Left colon (tissue), 2 donors: ENCODE measurements at places on chromosomes 16 and 17.

- no peak for DNase-seq
Measured at GRCh38 chr16:55044201-55044975, 113.7 kb downstream of the IRX5 start.

DNA sequence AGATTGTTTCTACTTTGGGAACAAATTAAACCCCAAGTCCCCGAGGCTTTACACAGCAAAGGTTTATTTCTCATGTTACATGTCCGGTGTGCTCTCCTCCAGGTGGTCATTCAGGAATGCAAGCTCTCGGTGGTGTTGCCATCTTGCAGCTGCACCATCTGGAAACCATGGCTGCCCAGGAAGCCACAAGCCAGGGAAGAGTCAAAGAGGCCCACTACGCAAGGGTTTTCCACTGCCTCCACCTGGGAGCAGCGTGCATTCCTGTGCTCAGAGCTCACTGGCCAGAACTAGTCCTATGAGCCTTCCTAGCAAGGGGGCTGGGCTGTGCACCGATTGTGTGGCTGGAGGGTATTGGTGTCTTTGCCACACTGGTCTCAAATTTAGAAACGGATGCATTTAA, 128.8 kb upstream of the FOXF1 start:
- DNase-seq = no peak

DNA sequence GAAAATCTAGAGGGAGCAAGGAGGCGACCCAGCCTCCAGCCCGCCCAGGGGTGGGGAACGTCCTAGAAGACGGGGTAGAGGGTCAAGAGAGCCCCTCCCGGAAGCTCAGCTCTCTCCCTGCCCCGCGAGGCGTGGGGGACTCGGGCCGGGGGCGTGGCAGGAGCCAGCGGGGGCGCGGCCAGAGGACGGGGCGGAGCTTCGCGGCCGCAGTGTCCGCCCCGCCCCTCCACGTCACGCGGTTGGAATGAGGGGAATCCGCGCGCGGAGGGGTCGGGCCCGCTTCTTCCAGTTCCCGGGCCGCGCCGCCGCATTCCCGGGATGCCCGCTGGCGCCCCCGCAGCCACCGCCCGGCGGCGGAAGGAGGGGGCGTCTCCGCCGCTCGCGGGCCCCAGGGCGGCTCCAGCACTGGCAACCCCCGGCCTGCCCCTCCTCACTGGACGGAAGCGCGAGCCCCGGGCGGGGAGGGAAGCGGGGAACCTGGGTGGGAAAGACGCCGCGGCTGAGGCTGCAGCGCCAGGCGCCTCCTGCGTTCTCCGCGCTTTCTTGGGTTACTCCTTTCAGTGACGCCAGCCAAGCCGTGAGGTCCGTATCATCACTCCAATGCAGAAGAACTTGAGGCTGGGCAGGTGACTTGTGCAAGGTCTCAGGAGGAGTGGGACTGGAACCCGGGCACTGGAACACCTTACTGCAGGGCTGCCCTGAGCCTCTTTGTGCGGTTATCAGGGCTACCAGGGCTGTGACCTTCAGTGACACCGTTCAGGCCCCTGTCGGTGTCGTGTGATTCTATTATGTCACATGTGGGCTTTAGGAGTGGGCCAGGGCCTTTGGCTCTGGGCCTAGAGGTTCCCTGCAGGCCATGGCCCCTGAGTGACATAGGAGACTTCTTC, 4.3 kb downstream of the MYO1C start:
- DNase-seq = peak; percentile 79

- no peak for DNase-seq
Measured at GRCh38 chr17:35708149-35708548, 23.3 kb upstream of the RASL10B start.

GRCh38 chr17:7380321-7380720, 568 bp upstream of the TNK1 start:
- DNase-seq = peak; percentile 70

DNA sequence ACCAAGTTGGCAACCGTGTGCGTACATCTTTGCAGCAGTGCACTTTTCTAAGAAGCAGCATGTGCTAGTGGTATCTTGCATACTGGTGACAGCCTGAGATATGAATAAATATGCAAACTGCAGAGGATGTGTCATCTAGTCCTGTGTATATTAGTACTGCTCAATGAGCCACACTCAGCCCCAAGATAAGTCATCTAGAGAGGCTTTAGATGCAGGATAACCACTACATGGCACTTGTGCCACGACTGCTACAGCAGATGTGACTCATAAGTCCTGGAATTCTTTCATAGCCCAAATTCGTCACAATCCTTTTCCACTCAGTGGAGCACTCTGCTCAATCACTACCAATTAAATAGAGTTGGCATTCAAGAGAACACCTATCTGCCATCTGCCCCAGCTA, 171.5 kb downstream of the AXIN2 start:
- DNase-seq = no peak

DNA sequence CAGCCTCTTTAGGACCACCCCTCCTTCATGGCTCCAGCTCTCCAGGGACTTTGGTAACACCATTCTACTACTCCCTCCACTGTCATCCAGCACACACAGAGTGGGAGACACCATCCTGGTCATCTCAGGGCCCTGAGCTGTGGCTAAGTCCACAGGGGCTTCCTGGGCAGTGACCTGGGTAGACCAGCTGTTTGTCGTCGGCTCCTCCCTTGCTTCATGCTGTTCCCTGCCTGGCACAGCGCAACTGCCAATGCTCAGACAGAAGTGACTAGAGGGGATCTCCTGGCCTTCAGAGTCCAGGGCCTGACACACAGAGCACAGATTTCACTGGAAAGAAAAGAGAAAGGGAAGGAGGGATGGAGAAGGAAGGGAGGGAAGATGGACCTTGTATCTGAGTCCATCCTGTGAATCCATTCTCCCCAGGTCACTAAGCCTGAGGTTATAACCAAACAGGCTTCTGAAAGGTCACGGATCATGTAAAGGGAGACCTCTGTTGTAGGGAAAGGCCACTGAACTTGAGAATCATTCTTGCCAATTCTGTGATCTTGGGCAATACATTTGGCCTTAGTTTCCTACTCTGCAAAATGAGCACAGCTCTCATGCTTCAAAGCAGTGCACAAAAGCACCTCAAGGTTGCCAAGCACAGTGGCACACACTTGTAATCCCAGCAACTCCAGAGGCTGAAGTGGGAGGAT, 18.5 kb upstream of the PHB1 start:
- no peak for DNase-seq

DNA sequence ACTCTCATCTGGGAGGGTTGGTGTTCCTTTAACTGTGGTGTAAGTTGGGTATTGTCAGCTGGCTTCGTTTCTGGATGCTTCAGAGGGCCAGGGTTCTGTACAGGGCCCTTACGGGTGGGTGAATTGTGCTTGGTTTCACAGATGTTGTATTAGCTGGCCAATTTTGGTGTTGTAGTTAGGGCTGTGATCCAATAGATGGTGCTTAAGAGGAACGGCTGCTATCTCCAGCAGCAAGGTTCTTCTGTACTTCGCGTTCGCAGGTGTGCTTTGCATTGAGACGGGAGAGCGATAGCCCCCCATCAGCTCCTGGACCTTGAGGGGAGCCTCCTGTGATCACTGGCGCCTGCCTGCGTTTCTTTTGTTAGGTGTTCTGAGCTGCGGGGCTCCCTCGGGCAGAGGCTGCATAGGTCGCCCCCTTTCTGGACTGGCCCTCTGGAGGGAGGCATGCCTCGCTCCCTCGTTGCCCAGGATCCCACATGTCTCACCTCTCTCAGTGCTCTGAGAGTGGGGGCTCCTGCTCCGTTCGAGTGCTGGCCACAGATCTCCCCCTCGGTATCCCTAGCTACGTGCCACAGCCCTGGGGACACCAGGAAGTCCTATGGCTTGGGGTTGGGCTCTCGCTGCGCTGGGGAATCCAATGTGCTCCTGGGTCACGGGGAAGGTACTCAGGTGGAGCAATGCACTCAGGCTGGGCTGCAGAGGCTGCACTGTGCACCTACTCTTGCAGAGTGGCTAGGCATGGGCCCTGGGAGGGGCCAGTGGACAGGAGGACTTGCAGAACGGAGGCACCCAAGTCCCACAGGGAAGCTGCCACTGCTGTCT, 837 bp upstream of the PRDM7 start:
- DNase-seq = peak; percentile 70

GRCh38 chr17:16491131-16491702, 776 bp downstream of the LRRC75A start:
- DNase-seq = no peak

DNA sequence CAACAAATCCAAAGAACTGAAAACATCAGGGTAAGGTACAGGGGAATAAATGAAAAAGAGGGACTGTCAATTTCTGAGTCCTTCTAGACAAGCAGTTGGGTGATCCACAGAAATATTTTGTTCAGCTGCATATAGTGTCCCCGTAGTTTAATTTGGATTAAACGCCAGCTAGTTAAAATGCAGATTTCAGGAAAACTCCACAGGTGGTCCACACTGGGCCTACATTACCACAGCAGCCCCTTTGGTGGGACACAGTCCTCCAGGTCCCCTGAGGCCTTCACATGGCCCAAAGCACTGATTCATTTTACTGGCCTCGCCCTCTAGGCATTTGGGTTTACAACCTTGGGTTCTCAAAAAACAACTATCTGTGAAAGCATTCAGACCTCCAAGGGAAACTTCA, 4.6 kb downstream of the ARHGAP17 start:
- no peak for DNase-seq

DNA sequence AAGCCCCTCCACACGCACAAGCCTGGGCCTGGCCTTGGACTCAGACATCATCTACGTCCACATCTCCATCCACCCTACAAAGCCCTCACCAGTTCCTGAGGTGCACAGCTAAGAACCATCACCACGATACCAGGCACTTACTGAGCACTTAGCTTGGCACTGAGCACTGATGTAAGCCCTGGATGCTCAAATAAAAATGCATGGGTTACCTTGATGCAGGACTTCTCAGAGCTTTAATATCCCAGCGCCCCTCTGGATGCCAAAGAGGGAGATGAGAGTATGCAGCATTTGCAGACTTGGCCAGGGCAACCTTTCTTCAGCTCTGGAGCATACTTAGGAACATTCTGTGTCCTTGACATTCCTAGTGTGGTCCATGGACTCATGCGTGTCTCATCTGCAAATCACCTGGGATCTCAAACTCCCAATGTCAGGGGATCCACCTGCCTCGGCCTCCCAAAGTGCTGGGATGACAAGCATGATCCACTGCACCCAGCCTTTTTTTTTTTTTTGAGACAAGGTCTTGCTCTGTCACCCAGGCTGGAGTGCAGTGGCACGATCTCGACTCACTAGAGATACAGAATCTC, 69.8 kb downstream of the RAB11FIP4 start:
- no peak for DNase-seq

- no peak for DNase-seq
Measured at GRCh38 chr17:74592087-74592990, at the start of gene CD300LD. Gene CD300LD, minus strand, starts transcription at chr17:74592283. Its CDS starts 81 bp downstream, at chr17:74592202.

DNA sequence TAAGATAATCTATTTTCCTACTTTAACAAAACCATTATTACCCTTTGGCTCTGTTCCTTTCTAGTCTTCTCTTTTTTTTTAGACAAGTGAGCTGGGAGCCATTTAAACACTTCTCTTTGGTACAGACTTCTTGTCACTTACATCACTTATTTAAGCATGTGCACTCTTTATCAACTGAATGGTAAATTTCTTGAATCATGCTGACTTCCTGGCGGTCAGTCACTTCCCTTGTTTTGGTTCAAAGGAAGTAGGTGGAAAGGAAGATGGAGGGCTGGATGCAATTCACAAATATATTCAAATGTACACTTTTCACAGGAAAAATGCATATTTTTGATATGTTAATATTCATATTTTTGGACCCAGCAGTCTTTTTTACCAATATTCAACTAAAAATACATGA, 97.1 kb downstream of the ITFG1 start:
- DNase-seq = no peak

DNA sequence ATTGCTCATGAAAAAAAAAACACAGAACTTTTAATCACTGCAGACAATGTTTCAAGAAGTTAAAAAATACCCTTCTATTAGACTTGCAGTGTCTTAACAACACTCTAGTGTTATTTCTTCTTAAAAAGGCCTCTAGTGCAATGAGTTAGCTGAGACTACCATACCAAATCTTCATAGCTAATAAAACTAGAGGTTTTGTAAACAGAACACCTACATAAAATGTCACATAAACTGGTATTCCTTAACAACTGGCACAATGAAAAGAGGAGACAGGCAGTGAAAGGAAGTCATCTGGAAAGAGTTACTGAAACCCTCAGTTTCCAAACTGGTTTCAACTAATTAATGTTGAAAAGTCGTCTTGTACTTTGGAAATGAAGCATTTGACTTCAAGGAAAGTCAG, 394.2 kb upstream of the PMFBP1 start:
- no peak for DNase-seq

- DNase-seq = peak; percentile 38
Measured at GRCh38 chr17:79728908-79729471, 1.8 kb upstream of the ENPP7 start.

DNA sequence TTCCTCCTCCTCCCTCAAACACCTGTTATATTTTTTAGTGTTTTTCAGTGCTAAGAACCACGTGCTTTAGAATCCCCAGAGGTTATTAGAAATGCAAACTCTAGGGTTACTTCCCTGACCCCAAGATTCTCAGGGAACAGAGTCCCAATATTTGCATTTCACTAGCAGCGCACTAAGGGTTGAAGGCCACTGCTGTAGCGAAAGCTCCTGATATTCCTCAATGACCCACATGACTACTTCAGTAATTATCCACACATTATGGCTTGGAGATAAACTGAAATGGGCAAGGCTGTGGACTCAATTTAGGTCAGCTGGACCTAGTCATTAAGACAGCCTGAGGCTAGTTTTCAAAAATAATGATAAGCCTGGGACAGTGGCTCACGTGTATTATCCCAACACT, 78.5 kb upstream of the BCAR1 start:
- no peak for DNase-seq

- no peak for DNase-seq
Measured at GRCh38 chr16:18018376-18018775, 318.2 kb downstream of the NPIPA8 start.

- peak; percentile 74 for DNase-seq
Measured at GRCh38 chr17:73196500-73196899, 3.6 kb downstream of the COG1 start.

- no peak for DNase-seq
Measured at GRCh38 chr17:13152501-13152900, 134.7 kb upstream of the ELAC2 start.

- no peak for DNase-seq
Measured at GRCh38 chr17:59375857-59376256, 44.4 kb downstream of the YPEL2 start.
